ENCODE measurements at places on chromosomes 6 and 20.

- DNase-seq = peak; percentile 83
Measured at GRCh38 chr6:146997062-146997461, 207.2 kb upstream of the STXBP5 start.

DNA sequence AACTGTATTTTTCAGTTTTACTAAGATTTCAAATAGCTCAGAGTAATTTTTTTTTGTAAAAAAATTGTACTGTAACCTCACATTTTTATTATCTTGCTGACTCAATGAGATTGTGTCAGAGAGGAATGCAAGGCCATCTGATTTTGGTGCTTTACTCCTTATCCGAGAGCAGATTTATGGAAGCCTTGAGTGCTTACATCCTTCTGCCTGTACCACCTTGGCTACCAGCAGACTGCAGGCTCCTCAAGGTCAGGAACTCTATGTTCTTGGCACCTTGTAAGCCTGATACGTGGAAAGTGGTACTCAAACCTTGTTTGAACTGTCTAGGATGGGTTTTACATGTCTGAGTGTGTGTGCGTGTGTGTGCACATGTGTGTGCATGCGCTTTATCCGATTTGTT lies 80.1 kb upstream of the MLIP start:
- no peak for DNase-seq

GRCh38 chr6:70221025-70221714 lies 81.7 kb downstream of the COL9A1 start:
- no peak for DNase-seq

GRCh38 chr6:55604021-55604420 lies 25.0 kb upstream of the HMGCLL1 start:
- DNase-seq = no peak

GRCh38 chr6:329888-330691 lies 37.8 kb downstream of the DUSP22 start:
- no peak for DNase-seq

- no peak for DNase-seq
Measured at GRCh38 chr6:163941624-163941976, 527.1 kb downstream of the QKI start.
